Astrocyte of the hippocampus (primary cell): ENCODE measurements at places on chromosomes 2 and 18.

GRCh38 chr2:226304308-226304707 is 495.3 kb downstream of the IRS1 start:
- DNase-seq, result no peak

DNA sequence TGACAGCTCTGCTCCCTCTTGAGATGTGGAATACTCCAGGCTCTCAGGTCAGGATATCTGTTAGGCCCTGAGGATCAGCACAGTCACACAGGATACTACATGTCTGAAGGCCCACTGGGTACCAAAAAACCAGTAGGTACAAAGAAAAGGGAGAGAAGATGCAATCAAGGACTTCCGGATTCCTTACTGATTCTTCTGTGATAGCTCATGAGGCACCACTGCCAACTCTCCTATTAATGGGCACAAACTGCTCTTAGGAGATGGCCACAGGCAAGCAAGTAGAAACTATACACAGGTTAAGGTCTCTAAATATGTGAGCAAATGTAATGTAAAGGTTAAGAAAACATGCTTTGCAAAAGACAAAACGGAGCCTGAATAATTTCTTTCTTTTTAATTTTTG is 3.5 kb downstream of the TMEM127 start:
- DNase-seq, result no peak

DNA sequence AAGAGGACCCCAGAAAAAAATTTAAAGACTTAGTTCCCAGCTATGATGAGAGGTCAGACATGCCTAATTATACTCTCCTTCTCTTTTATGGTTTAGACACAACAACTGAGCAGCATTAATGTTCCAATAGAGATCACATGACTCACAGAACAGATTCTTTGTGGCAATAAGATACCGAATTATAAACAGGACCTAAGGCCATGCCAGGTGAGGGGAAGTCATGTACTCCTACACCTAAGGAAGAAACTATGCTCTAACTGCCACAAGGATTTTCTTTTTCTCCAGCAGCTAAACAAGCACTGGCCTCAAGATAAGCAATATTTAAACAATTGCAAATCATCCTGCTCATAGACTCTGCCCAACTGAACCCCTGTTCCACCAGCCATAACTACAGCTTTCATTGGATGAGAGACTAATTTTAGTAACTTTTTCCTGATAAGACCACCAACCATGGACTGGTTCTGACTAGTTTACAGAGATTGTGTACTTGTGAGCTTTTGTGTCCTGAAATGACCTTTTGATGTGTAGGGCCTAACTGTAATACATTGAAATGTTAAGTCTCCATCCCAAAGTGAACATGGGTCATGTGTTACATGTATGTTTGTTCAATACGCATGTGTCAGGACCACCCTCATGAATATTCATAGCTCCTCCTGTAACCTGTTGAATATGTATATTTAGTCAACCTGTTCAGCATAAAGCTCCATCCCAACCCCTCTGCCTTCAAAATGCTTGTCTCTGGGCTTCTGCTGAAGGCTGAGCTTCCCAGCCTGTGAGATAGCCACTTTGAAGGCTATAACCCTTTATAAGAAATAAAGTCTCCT is 21.6 kb upstream of the NFE2L2 start:
- DNase-seq, result no peak

DNA sequence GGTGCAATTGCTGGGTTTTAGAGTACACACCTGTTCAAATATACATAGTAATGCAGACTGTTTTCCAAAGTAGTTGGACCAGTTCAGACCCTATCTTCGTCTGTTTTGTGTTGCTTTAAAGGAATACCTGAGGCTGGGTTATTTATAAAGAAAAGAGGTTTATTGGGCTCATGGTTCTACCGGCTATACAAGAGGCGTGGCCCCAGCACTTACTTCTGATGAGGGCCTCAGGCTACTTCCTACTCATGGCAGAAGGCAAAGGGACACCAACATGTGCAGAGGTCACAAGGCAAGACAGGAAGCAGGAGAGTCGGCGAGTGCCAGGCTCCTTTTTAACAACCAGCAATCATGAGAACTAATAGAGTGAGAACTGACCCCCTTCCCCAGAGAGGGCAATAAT is 21.9 kb upstream of the EMILIN2 start:
- DNase-seq, result no peak

- no peak for DNase-seq
These were observed 8.8 kb upstream of the POLI start for GRCh38 chr18:54260396-54261072.

- DNase-seq, result no peak
These were observed 37.6 kb upstream of the RMP24 start for GRCh38 chr18:35934891-35935290.

GRCh38 chr18:8562919-8563318 is 46.3 kb upstream of the RAB12 start:
- no peak for DNase-seq

DNA sequence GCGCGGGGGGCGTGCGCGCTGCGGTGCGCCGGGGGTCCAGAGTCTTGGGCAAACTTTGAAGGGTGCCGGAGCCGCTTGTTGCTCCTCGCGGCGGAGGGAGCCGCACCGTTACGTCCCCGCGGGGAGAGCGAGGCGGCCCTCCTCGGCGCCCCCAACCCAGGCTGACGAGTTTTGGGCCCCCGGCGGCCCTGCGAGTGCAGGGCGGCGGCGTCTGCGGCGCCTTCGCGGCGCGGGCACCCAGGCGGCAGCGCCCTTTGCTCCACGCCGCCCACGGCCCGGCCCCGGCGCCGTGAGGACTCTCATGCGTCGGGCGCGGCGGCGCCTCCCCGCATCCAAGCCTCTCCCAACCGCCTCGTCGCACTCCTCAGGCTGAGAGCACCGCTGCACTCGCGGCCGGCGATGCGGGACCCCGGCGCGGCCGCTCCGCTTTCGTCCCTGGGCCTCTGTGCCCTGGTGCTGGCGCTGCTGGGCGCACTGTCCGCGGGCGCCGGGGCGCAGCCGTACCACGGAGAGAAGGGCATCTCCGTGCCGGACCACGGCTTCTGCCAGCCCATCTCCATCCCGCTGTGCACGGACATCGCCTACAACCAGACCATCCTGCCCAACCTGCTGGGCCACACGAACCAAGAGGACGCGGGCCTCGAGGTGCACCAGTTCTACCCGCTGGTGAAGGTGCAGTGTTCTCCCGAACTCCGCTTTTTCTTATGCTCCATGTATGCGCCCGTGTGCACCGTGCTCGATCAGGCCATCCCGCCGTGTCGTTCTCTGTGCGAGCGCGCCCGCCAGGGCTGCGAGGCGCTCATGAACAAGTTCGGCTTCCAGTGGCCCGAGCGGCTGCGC is 814 bp downstream of the FZD7 start:
- DNase-seq, result peak; percentile 73

- no peak for DNase-seq
These were observed 148.3 kb downstream of the RHBDD1 start for GRCh38 chr2:226983895-226984749.
